Thoracic aorta (tissue), 2 donors: ENCODE measurements at places on chromosomes 2 and 18. TPM values are rescaled to one million over a fixed set of nuclear protein-coding genes. Genes with fewer than 3 reads are reported as not detected.

DNA sequence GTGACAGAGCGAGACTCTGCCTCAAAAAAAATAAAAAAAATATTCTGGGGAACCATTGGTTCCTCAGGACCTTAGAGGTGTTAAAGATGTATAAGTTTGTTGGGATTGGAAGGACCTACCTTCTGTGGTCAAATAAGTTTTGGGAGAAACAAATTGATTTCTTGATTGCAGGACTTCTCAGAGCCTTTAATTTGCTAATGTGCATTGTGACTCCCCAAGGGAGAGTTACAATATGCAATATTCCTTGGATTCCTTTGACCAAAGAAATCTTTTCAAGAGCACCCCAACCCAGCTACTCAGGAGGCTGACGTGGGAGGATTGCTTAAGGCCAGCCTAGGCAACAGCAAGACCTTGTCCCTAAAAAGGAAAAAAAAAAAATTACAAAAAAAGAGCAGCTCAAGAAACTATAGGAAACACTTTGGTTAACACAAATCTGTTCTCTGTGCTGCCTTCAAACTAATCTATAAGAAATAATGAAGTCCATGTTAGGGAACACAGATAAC, 6.5 kb downstream of the NAGK start:
- no peak for DNase-seq

DNA sequence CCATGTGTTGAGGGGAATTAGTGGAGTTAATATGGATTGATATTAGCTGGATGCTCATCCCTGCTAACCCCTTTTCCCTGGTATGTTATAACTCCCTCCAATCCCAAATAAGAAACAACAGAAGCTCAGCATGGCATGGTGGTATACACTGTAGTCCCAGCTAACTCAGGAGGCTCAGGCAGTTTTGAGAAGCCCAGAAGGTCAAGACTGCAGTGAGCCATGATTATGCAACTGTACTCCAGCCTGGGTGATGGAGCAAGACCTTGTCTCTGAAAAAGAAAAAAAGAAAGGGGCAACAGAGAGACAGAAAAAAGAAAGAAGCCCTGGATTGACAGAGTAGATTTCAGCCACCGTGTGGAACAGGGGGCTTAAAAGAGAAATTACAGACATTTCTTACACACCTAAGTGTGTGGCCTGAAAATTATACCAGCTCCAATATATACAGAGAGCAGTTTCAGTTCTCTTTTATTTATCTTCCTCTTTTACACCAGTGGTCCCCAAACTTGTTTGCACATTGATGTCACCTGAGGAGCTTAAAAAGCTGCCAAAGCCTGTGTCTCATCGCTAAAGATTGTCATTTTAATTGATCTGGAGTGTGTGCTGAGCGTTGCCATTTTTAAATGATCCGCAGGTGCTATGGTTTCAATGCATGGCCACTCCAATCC, 203.6 kb downstream of the UBE2E3 start:
- DNase-seq = no peak

- DNase-seq = no peak
Measured at GRCh38 chr2:205730701-205731582, 48.6 kb downstream of the NRP2 start.

GRCh38 chr2:241265506-241265905, 50.0 kb downstream of the HDLBP start:
- no peak for DNase-seq

DNA sequence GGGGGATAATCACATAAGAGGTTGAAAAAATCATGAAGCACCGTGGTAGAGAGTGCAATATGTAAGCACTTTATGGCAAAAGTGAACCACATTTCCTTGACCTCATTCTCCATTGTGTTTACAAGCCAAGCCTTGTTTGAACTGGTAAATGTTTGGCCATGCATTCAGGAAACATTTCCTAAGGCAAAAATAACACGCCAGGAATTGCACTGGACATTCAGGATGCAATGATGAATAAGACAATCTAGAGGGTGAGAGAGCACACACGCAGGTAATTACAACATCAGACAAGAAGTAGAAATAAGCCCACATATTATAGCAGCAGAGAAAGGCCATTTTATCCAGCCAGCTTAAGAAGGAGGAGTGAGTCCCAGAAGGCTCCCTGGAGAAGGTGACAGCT, 218.0 kb upstream of the OSR1 start:
- DNase-seq = no peak

GRCh38 chr2:10271946-10272345, 30.8 kb upstream of the HPCAL1 start:
- DNase-seq = no peak

DNA sequence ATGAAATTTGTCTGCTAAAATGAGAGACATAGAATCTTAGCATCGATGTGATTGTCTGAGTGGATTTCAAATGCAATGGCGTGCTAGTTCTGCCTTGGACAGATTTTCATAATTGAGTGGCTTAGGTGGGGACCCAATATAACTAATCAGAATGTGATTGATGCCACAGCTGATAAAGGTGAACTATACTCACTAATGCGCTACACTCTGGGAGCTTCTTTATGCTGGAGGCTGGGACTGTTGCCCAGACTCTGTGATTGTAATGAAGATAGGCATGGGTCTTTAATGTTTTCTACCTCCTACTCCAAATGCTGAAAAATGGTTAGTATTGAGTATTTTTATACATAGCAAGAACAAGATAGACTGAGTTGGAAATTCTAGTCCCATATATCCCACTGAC, 339.5 kb upstream of the SLC39A10 start:
- no peak for DNase-seq

- no peak for DNase-seq
Measured at GRCh38 chr2:222257645-222258044, 41.2 kb downstream of the PAX3 start.

GRCh38 chr2:131673400-131674173, 145.9 kb downstream of the CCDC74A start:
- no peak for DNase-seq

GRCh38 chr2:42568401-42569115, at the start of gene MTA3:
Gene MTA3 (plus strand): TSS chr2:42568632. CDS start chr2:42568746, 114 bp downstream.
- DNase-seq = no peak

DNA sequence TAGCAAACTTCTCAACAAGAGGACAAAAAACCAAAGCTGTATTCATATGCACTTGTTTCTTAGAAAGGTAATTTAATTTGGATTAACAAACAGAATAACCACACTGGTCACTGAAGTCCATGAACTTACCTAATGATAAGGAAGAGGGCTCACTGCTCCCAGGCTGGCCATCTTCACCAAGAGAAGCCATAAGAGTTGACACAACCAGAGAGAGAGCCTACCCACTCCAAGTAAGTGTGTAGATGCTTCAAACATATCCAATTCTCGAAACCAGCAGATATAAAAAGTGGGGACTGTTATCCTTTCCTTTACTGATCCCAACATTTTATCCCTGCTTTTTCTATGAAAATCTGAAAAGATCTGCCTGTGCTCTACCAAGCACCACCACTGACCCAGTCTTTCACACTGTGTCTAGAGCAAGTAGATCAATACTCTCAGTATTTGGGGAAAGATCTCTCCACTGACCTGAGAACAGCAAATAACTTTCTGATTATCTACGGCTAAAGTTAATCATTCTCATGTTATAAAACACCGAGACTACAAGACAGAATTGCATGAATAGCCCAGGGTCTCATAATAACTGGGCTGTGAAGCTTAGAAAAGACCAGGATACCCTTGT, 111.5 kb upstream of the RNU4ATAC start:
- no peak for DNase-seq

GRCh38 chr2:138744713-138745112, 35.5 kb downstream of the NXPH2 start:
- no peak for DNase-seq

DNA sequence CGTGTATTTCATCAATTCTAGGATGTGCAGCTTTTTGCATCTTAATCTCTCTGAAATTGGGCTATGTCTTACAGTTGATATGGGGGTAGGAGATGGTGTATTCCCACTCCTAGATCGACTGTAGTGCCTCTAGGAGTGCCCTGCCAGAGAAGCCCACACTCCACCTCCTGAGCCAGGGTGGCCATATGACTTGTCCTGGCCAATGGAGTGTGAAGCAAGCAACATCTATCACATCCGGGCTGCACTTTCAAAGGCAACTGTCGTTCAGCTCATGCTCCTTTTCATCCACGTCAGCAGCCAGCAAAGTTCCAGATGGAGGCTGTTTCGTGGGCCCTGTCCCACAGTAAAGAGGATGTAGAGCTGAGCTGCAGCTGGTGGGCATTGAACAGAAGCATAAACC, 149.4 kb upstream of the SLC1A4 start:
- no peak for DNase-seq

GRCh38 chr2:200026332-200027230, 71.2 kb downstream of the MAIP1 start:
- DNase-seq = no peak

DNA sequence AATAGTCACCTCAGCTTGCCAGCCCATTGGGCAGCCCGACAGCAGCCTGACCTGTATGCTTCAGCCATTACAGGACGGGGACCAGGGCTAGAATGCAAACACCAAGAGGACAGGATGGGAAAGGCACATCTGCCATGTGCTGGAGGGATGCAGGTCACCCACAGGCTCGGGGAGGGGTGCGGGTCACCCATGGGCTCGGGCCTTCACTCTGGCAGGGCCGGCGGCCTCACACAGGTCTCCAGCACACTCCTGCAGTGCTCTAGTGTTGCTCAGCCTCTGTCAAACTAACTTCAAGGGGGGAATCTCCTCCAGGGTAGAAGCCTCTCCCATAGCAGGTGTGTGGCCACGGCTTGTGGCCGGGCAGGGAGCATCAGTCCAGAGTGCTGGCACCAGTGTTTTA, 222.5 kb downstream of the SEPTIN10 start:
- no peak for DNase-seq

DNA sequence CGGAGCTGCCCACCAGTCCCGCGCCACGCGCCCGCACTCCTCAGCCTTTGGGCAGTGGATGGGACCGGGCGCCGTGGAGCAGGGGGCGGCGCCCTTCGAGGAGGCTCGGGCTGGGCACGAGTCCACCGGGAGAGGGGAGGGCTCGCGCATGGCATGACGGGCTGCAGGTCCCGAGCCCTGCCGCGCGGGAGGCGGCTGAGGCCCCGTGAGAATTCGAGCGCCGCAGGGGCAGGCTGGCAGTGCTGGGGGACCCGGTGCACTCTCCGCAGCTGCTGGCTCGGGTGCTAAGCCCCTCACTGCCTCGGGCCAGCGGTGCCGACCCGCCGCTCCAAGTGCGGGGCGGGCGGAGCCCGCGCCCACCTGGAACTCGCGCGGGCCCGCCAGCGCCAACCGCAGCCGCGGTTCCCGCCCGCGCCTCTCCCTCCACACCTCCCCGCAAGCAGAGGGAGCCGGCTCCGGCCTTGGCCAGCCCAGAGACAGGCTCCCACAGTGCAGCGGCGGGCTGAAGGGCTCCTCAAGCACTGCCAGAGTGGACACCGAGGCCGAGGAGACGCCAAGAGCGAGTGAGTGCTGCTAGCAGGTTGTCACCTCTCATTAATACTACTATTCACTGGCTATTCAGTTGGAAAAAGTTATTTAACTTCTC, 3.6 kb upstream of the TTC21B start:
- DNase-seq = no peak

- DNase-seq = no peak
Measured at GRCh38 chr2:197704434-197705120, 592 bp upstream of the MARS2 start.

DNA sequence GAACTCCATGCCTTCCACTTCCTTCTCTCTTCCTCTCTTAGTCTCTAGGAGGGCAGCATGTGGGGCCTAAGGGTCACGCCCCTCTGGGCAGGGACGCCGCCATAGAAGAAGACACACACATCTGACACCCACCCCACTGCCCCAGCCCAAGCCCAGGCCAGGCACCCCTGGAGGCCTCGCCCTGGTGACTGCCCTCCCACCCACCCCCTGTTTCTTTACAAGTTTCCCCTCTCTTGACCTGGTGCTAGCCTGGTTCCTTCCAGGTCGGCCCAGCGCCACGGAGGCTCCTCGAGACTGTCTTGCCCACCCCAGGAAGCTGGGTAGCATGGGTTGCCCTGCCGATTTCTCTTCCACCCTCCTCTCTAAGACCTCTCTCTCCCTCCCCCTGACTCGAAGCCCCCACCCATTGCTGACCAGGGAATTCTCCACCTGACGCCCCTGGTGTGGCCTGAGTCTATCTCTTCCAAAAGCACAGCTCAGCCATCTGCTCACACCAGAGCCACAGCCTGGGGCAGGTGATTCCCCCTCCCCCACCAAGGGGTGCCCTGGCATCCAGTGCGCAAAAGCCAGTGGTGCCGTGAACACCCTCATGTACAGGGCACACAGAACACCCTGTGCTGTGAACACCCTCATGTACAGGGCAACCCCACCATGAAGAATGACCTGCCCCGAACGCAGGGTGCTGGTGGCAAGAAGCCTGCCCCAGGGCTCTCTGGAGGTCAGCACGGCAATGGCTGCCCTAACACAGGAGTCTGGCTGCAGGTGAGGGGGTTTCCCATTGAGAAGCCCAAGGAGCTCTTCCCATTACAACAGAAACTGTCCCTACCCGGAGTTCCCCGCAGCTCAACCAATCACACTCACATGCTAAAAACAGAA, 13.5 kb upstream of the SALL3 start:
- no peak for DNase-seq

GRCh38 chr18:12334863-12335262, 26.8 kb downstream of the TUBB6 start:
- DNase-seq = no peak

GRCh38 chr2:16126517-16127275, 186.3 kb downstream of the MYCN start:
- DNase-seq = no peak

GRCh38 chr2:57698935-57699449, 347.6 kb upstream of the VRK2 start:
- no peak for DNase-seq

- no peak for DNase-seq
Measured at GRCh38 chr2:128262315-128263253, 56.1 kb downstream of the HS6ST1 start.

DNA sequence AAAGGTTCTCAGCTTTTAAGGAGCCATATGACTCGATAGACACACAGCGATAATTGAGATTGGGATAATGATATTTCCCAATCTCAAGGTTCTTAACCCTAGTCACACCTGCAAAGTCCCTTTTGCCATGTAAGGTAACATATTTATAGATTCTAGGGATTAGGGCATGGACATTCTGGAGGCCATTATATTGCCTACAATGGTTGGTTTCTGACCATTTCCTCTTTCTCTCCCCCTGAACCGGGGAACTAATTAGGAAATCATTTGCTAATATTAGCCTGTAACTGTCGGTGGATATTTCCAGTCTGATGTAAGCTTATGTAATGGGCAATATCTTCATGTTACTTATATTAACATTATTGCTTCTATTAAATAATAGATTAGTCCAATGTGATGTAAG, 40.8 kb upstream of the ARHGAP15 start:
- no peak for DNase-seq

GRCh38 chr2:231102772-231103171, 22.1 kb downstream of the HTR2B start:
- DNase-seq = no peak

- no peak for DNase-seq
Measured at GRCh38 chr2:239930871-239931771, 94.0 kb downstream of the NDUFA10 start.

- no peak for DNase-seq
Measured at GRCh38 chr2:171547720-171548119, 25.4 kb downstream of the CYBRD1 start.

The ZNF24 gene
- 40.8 TPM for total RNA-seq

The ORMDL1 gene
- 95.0 TPM for total RNA-seq

The IL18R1 gene
- total RNA-seq = 22.2 TPM

The C2orf78 gene
- not detected for total RNA-seq

The ATP8B1 gene
- total RNA-seq = 68.7 TPM

The MYO5B gene
- 13.5 TPM for total RNA-seq

The FIGN gene
- total RNA-seq = 10.8 TPM

The KCNF1 gene
- not detected for total RNA-seq

The ALPI gene
- total RNA-seq = not detected
